ENCODE measurements at places on chromosomes 2 and 18.

DNA sequence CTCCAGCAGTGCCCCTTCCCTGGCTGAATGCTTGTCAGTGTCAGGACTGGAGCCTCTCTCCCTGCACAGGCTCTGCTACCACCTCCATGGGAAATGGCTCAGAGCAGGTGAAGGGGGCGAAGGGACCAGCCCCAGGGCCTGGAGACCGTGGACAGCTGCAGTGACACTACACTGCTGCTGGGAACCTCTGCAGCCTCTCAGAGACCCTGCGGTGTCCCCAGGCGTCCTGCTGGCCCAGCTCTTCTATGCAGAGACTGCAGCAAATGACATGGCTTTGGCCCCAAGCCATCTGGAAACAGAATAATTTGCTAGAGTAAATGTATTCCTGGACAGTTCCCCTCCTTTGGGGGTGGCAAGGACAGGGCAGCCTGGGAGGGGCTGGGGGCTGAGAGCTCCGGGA is 53.2 kb downstream of the CIB4 start:
- no peak for DNase-seq

DNA sequence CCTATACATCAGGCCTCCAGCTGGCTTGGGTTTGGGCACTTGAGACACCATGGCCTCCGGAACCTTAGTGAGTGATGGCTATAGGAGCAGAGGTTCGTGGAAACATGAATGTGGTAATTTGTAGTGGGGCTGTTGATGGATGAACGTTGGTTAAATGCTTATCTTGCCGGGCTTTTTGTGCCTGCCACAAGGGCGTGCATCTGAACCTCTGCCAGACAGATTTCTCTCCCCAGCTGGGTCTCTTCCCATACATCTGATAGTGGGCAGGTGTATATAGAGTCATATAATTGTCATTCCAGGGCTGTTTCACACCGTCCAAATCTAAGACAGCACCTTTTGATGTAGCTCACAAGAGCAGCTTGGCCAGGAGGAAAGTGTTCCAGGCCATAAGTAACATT is 14.7 kb downstream of the LAMA3 start:
- DNase-seq = no peak

GRCh38 chr2:26652361-26653041 is 11.3 kb upstream of the CIB4 start:
- DNase-seq = no peak

GRCh38 chr2:2142345-2142744 is 188.7 kb downstream of the MYT1L start:
- no peak for DNase-seq

GRCh38 chr2:54880428-54880827 is 157.0 kb downstream of the EML6 start:
- no peak for DNase-seq

DNA sequence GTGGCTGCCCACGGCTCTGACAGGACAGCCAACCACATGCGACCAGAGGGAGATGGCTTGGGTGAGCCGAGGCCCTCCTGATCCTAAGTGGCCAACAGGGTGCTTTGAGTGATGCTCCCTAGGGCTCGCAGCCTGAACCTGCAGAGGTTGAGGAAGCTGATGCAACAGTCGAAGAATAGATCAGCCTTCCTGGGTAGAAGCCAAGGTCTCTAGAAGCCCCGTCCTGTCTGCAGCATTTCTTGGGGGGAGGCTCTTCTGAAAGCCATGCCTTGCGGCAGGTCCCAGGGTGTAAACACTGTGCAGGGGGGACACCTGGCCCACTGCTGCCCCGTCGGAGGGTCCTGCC is 136.4 kb downstream of the HDAC4 start:
- DNase-seq = no peak

GRCh38 chr2:134917888-134918525 is 615 bp upstream of the CCNT2 start:
- DNase-seq = peak; percentile 91

- no peak for DNase-seq
Measured at GRCh38 chr2:236769981-236770671, 200.5 kb downstream of the ACKR3 start.

GRCh38 chr18:29104227-29104626 is 927.3 kb upstream of the CDH2 start:
- no peak for DNase-seq

DNA sequence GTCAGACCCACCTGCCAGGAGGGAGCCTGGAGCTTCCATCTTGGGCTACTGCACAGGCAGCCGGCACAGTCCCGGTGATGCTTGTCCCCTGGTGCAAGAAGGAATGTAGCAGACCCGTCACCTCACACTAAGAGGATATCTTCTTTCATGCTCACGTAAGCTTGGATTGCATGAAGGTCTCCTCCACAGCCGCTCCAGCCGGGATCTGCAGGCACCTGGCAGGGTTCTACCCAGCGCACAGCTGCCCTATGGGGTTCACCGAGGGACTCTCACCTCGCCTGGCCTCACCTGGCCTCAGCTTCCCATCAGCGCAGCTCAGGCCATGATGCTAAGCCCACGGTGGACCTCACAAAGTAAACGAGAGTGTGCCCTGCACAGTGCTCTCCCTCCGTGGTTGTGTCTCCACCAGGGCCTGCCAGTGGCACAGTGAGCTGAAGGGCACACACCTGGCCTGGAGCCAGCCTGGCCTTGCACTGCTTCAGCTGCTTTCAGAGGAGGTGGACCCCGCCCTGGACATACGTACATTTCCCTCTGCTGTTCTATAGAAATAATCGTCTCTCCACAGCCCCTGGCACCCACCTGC is 239.1 kb downstream of the SEPTIN10 start:
- DNase-seq = no peak

DNA sequence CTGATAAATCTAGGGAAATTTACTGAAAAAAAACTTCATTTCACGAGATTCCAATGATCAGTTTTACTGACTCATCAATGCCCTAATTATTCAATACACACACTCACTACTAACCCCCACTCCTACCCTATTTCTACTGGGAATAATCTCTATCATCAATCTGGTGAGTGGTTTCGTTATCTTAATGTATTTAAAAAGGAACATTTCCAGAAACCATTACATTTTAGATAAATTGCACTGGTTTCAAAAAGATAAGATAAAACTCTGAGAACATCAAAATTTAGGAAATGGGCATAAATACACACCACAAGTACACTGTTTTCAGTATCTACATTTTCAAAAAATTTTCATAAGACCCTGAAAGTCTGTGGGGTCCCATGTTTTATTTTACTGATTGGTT is 471.4 kb upstream of the PKDCC start:
- no peak for DNase-seq

DNA sequence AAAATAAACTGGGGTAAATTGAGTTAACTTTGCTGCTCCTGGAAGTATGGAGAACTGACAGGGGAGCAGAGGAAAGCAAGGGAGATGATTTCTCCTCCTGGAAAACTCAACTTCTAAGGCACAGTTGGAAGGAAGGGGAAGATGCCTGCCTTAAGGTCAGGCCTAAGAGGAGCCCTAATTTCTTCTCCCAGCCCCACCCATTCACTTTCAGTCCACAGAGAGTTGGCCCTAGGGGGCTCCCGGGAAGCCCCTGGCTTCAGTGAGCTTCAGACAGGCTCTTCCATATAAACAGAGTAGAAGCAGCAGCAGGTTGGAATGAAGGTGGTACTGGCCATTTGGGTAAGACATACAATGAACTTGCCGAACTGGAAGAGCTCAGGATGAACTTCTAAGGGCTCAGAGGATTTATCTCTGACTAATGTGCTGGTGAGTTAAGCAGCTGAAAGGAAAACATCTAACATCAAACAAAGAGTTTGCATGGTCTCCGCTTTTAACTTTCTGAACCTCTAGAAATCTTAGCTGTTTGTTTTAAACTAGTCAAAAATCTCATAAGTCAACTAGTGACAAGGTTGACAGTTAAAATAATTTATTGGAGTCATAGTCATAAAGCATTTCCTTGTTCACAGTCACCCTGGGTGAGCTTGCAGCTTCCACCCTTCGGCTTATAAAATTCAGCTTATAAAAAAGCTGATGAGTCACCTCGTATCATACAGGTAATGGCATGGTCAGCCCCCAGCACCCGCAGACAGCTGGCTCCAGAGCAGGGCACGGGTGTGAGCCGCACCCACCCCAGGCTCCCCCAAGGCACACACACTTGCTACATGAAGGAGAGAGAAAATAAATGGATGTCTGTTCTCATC is 9.8 kb downstream of the MALL start:
- DNase-seq = no peak

DNA sequence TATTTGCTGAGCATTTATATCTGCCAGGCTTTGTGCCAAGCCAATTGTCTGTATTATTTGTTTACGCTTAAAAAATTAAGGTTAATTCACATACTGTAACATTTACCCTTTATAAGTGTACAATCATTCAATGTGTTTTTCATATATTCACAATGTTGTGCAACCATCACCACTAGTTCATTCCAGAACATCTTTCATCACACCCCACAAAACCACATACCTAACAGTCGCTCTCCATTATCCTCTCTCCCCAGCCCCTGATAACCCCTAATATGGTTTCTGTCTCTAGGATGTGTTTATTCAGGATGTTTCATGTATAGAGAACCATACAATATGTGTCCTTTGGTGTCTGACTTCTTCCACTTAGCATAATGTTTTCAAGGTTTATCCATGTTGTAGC is 234.1 kb downstream of the INSIG2 start:
- no peak for DNase-seq

GRCh38 chr2:214185546-214185945 is 225.3 kb upstream of the VWC2L start:
- no peak for DNase-seq

GRCh38 chr2:15159751-15160177 is 401.4 kb downstream of the NBAS start:
- DNase-seq = peak; percentile 27

DNA sequence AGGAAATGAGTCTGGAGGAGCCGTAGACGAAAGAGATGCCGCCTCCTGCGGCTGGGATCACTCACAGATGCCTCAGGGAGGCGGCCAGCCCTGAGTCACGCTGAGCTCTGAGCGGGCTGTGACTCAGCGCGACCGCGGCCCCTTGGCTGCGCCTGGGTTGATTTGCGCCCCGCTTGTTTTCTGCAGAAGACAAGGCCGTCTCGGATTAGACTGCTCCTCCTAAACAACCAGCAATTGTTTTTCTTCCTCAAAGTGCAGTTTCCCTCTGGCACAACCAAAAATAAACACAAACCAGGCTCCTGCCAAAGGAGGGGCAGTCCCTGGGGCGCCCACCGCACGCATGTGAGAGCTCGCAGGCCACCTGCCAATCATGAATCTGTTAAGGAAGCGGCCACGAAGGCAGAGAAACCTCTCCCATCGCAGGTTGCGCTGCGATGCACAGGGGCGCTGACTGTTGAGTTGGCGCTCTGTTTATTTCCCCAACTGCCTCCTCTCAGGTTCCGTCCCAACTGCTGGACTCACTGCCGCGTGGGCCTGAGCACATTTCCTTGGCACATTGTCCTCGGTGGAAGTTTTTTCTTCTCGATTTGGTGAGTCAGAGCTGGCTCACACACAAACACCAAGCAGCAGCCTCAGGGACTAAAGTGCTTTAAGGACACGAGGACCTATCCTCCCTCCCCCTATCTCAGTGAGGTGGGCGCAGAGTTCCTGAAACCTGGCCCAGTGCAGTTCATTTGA is 85.2 kb upstream of the NDUFV2 start:
- DNase-seq = no peak

- DNase-seq = peak; percentile 60
Measured at GRCh38 chr2:102736410-102737409, 25.1 kb upstream of the TMEM182 start.

- no peak for DNase-seq
Measured at GRCh38 chr2:10564876-10565445, 116.8 kb upstream of the ODC1 start.

GRCh38 chr2:145802133-145802532 is 1282.2 kb upstream of the ZEB2 start:
- DNase-seq = no peak

DNA sequence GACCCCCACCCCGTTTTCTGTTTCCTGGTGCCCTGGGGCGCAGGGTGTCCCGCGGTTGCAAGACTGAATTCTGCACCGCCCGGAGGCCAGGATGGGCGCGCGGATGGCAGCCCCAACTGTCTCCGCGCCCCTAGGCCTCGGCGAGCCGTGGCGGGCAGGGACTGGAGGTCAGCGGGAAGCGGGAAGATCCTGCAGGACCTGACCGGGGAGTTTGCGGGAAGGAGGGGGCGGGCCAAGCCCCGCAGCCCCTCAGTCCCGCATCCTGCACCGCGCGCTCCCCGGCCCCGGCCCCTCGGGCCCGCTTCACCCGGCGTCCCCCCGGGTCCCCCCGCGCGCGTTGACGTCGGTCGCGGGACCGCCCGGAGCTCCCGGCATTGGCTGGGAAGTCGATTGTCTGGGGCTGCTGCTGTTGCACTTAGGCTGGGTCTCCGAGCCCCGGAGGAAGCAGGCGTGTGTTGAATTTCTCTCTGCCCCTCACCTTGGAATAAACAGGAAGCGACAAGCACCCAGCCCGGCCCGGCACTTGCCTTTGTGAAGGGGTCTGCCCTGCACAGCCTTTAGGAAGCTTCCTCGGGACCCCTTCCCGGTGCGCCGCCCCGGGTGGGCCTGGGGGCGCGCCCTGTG is at the start of gene LDLRAD4:
Gene LDLRAD4 (plus strand): TSS at position 393 of the 624 bp plus-strand sequence.
- peak; percentile 37 for DNase-seq

DNA sequence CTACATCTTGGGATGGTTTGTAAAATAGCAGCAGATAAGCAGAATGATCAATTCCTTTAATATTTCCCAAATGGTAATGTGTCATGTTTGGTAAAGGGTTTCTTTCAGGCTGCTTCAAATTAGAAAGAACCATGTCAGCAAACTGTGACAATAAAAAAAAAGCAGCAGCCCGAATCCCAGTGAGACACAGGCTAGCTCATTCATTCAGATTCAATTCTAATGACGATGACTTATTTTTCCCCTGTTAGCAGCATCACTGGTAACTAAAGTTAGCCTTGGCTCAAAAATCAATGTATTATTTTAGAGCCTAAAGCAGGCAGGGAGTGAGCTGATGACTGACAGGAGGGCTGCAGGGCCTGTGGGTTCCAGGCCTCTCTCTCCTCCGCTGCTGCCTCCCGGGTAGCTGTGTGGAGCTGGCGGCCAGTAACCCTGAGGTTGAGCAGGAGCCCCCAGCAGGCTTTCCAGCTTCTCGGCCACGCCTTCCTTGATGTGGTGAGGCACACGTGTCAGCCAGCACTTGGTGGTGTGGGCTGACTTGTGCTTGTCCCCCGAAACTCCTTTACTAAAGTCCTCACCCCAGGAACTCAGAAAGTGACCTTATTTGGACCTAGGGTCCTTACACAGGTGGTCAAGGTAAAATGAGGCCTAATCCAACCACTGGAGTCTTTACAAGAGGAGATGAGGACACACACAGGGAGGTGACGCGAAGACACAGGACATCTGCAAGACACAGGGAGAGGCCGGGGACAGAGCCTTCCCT is 120.5 kb upstream of the HS6ST1 start:
- DNase-seq = no peak

DNA sequence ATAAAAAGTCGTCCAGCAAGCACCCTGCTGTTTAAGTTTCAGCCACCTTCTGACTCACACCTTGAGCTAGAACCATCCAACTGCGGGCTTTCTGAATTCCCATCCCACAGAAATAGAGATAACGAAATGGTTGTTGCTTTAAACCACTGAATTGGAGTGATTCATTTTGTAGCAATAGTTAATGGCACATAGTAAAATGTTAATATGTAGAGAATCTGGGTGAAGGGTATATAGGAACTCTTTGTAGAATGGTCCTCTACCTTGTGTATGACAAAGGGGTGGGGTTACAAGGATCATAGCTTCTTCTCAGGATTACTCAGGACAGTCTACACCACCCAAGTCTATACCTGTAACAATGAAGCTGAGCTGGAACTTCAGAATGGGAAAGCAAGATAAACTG is 2.4 kb upstream of the MAPRE3 start:
- DNase-seq = no peak

Measured in NCI-H748 treated with DMSO at 0.1 percent for 48 hours (cell line).